ENCODE measurements at places on chromosomes 6 and 20.

DNA sequence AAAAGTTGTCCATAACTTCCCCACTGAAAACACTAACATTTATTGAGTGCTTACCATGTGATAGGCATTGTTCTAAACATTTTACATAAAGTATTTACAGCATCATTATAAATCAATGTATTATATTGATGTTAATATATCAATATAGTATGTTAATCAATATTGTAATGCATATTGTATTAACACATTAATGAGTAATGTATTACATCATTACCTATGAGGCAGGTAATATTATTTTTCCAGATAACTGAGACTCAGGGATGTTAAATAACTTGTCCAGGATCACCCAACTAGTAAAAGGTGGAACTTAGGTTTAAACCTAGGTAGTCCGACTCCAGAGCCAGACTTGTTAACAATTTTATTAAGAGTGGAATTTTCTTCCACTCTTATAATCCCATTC is 12.2 kb upstream of the TREM2 start:
- no peak for DNase-seq

- DNase-seq = no peak
These were observed 215.4 kb upstream of the PREP start for GRCh38 chr6:105618247-105618646.

DNA sequence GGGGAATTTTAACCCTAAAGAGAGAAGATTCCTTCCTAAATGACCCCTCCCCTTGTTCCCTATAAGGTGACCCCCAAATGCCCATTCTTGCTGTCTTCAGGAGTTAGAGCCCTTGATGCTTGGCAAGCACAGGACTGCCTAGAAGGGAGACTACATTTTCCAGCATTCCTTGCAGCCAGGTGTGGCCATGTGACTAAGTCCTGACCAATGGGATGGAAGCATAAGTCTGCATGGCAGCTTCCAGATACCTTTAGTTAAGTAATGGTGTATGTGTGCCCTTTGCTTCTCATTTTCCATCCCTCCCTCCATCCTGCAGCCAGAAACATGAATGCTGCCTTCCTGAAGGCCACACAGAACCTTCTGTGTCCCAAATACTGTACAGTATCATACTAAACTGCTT is 5.5 kb downstream of the BFSP1 start:
- DNase-seq = no peak

- DNase-seq = no peak
These were observed 51.2 kb upstream of the RALGAPA2 start for GRCh38 chr20:20763650-20764049.

DNA sequence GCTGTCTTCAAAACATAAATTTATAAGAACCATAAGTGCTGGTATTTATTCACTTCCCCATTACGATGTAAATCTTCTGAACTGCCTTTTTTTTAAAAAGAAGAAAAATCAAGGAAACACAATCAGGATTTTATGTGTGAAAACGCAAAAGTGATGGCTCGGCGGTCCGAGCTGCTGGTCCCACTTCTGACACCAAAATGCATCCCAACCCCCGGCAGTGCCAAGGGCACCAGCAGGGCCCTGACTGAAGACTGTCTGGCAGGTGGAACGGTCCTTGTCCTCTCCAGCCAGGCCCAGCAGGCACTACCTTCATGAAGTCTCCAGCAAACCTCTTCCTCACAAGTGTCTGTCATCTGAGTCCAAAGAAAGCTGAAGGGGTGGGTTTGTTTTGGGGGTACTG is 41.2 kb downstream of the TBC1D7 start:
- no peak for DNase-seq

DNA sequence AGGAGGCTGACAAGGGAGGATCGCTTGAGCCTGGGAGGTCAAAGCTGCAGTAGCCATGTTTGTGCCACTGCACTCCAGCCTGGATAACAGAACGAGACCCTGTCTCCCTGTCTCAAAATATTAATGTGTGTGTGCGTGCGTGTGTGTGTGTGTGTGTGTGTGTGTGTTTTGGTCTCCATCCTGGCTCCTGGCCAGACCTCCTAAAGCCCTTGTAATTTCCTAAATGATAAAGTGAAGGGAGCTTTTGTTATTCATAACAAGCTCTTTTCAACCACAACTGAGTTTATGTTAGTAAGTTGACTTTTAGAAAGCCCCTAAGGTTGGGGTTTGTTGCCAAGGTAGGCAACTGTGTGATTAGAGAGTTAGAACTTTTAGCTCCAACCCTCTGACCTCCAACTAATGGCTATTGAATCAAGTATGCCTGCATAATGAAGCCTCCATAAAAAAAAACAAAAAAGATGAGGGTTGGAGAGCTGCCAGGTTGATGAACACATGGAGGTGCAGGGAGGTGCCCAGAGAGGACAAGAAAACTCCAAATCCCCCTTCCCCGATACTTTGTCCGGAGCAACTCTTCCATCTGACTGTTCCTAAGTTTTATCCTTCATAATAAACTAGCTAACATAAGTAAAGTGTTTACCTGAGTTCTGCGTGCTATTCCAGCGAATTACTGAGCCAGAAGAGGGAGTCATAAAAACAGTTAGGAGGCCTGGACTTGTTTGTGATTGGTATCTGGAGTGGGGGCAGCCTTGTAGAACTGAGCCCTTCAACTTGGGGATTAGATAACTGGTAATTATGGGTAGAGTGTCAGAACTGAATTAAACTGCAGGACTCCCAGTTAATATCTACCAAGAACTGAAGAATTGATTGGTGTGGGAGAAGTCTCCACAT is 5.3 kb upstream of the AIF1 start:
- no peak for DNase-seq

DNA sequence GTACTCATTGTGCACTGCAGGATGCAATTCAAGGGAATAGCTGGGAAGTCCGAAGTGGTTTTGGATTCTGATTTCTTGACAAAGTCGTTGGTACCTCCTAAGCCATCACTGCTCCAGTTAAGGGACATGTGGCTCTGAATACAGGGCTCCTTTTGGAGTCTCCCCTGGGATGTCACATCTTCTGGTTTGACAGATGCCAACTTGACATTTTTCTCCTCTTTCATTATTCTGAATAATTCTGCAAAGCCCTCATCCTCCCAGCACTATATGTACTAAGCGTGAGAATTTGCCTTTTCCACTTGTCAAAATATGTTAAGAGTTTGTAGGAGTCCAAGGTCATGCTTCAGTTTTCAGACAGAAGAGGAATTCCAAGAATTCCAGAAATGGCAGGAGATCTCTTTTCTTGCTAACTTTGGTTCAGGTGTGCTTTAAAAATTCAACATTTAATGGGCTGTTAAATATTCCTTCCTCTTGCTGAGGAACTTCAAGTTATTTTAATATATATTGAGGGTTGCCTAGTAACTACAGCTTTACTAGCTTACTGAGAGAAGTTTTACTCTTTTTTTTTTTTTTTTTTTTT is 38.7 kb downstream of the DOK5 start:
- DNase-seq = no peak

- DNase-seq = peak; percentile 46
These were observed 1071.1 kb upstream of the CITED2 start for GRCh38 chr6:140445474-140446004.

DNA sequence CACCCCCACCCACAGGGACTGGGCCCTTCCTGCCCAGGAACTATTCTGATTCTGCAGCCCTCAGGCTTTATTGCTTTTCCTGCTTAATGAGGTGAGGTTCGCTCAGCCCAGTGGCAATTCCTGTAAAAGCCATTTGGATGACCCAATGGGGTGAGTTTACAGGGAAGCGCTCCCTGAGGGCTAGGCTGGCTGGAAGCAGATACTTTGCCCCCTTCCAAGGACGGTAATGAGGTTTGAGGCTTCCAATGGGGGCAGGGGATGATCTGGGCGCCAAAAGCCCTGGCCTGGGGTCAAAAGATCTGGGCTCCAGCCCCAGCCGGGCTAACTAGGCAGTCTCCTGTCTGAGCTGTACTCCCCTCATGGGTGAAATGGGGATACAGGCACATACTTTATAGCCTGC is 41.8 kb downstream of the RIPOR3 start:
- no peak for DNase-seq

GRCh38 chr6:149317644-149318571 is at the start of gene TAB2:
TSS of gene TAB2 (plus strand) at chr6:149317712. CDS start at chr6:149369998, 52,286 bp downstream.
- no peak for DNase-seq

- no peak for DNase-seq
These were observed 202.6 kb upstream of the STXBP5 start for GRCh38 chr6:147001621-147002020.

DNA sequence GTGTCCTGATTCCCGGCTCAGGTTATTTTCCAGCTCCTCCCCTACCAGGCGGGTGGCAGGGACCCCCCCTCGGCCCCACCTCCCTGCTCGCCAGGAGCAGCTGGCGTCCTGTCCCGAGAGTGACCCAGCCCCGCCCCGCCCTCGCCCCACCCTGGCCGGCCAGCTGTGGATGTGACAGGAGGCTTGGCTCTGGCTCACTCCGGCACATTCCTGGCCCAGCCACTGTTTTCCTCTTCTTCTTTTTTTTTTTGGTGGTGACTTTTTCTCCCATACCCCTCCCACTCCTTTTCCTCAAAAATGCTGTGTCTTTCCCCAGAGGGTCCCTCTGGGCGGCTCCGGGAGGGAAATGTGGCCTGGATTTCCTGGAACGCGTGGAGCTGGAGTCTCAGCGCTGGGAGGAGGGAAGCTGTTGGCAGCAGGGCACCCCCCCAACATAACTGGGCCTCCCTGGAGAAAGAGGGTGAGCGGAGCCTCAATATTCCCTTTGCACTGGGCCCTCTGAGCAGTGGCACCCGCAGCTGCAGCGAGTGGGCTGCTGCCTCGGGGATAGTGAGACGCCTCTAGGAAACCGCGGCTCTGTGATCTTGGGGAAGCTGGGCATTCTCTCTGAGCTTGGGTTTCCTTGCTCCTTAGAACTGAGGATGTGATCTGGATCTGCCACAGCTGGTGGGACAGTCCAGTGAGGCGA is 28.3 kb upstream of the CSNK2A1 start:
- DNase-seq = no peak

GRCh38 chr6:128580224-128581110 is 60.1 kb upstream of the PTPRK start:
- DNase-seq = no peak

GRCh38 chr6:158649289-158650143 is at the start of gene SYTL3:
TSS of gene SYTL3 (plus strand) at chr6:158650054. CDS start at chr6:158663269, 13,215 bp downstream.
- no peak for DNase-seq

GRCh38 chr20:44495802-44496481 is 20.3 kb downstream of the TTPAL start:
- peak; percentile 93 for DNase-seq

- no peak for DNase-seq
These were observed 141.4 kb downstream of the MMUT start for GRCh38 chr6:49321561-49322072.

- no peak for DNase-seq
These were observed 54.8 kb upstream of the SGK1 start for GRCh38 chr6:134372603-134373281.

DNA sequence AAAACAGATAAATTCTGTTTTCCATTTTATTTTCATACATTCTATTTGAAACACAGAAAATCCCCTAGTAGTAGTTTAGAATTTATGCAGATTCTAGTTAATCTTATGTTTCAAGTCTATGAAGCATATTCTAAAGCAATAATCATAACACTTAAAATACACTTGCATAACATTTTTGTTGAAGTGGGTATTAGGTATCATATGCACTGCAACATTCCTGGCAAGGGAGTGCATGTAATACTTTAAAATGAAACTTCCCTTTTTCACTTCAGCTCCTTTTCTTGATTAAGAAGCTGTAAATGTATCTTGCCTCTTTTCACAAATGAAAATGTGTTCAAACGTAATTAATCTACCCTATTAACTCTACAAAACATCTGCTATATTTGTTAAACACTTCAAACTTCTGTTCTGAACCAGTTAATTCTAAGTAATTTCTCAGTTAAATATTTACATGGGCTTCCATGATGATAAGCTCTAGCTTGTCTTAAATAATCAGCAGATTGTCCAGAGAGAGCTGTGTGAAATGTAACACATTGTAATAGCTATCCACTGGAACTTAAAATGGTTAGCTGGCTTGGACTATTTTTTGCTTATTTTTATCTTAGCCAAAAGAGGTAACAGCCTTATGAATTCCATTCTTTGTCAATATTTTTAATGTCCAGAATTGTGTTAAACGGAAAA is 192.8 kb downstream of the COL19A1 start:
- no peak for DNase-seq

DNA sequence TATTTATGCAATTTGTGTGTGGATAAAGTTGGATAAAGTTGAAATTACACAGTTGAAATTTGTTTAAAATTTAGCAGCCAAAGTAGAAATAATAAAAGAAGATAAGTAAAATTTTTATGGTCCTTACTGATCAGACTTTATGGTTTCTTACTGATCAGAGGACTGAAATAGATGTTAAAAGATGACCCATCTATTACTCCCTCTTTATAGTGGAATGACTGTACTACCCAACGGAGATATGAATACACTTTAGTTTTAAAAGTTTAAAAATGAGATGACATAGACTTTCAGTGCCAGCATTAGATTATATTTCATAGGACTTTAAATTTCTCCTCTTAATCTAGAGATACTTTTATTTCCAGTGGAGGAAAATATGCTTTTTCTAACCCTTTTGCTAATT is 98.9 kb upstream of the ADGRF4 start:
- no peak for DNase-seq

DNA sequence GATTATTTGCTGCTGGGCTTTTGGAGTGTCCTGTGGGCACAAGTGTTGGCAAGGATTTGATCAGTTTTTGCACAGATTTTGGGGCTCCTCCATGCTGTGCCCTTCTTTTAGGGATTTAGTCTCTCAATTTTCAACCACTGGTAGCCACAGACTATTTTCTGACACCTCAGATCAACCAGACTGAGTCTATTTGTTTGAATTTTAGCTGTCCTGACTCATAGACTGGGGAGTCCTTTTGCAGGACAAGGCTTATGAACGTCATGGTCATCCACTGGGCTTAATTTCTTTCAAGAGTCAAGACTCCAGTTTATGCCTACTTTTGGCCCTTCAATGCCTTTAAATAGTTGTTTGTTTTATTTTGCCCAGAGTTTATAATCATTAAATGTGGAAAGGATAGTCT is 59.3 kb downstream of the BCKDHB start:
- DNase-seq = no peak

GRCh38 chr6:116144605-116145004 is 18.7 kb upstream of the COL10A1 start:
- peak; percentile 90 for DNase-seq

DNA sequence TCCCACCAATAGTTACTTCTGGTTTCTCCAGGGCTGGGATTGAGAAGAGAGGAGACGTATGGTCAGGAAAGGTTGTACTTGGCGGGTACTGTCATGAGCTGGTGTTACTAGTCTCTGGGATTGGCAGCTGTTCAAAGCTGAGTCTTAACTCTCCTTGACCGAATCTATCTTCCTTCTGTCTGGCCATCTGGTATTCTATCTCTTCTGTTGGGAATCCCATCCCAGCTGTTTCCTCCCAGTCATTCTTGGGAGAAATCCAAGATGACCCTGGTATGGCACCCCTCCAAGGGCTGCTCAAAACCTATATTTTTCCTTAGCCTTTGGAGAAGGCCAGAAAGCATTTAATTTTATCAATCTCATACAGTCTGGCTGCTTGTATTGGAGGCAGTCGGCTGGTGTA is 287.0 kb upstream of the CHD6 start:
- DNase-seq = no peak

GRCh38 chr6:38570750-38571149 is 69.0 kb downstream of the BTBD9 start:
- DNase-seq = no peak

Data from non-pigmented ciliary epithelial cell (primary cell).